COLO829 (cell line): ENCODE measurements at places on chromosomes 4 and X.

GRCh38 chr4:166003811-166004210, 130.8 kb downstream of the TLL1 start:
- DNase-seq: no peak

GRCh38 chr4:64882311-64883086, 473.2 kb upstream of the TECRL start:
- DNase-seq: no peak

- no peak for DNase-seq
Measured at GRCh38 chrX:132786217-132786616, 172.2 kb downstream of the HS6ST2 start.

GRCh38 chr4:76939184-76939583, 10.4 kb upstream of the SEPTIN11 start:
- DNase-seq: no peak

GRCh38 chrX:57906790-57907189, 3.5 kb downstream of the ZXDA start:
- DNase-seq: no peak

- no peak for DNase-seq
Measured at GRCh38 chr4:78656968-78657445, 105.4 kb downstream of the ANXA3 start.

DNA sequence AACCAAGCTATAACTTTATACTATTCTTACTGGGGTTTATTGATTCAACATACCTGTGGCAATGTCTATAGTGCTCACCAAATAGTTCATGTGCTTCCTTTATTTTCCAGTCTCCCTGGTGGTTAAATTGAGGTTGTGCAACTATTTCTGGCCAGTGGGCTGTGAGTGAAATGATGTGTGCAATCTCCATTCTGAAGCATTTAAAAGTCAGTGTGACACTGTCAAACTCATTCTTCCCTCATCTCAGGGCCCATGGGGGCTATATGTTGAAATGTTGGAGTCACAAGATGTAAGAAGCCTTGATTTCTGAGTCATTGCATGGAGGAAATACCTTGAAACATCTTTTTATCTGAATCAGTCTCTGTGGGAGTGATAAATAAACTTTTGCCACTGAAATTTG, 414.3 kb upstream of the RPS6KA3 start:
- no peak for DNase-seq

- no peak for DNase-seq
Measured at GRCh38 chrX:109709129-109709631, 23.9 kb downstream of the ACSL4 start.
